ENCODE measurements at places on chromosomes 11 and 22.

GRCh38 chr22:47332246-47332980, 570.0 kb downstream of the TBC1D22A start:
- DNase-seq, result no peak

- DNase-seq, result no peak
Measured at GRCh38 chr11:69437001-69437875, 44.2 kb upstream of the LINC01488 start.

- no peak for DNase-seq
Measured at GRCh38 chr11:81259471-81259870, 1474.2 kb downstream of the FAM181B start.

GRCh38 chr22:45231293-45231692, 9.4 kb downstream of the KIAA0930 start:
- no peak for DNase-seq

DNA sequence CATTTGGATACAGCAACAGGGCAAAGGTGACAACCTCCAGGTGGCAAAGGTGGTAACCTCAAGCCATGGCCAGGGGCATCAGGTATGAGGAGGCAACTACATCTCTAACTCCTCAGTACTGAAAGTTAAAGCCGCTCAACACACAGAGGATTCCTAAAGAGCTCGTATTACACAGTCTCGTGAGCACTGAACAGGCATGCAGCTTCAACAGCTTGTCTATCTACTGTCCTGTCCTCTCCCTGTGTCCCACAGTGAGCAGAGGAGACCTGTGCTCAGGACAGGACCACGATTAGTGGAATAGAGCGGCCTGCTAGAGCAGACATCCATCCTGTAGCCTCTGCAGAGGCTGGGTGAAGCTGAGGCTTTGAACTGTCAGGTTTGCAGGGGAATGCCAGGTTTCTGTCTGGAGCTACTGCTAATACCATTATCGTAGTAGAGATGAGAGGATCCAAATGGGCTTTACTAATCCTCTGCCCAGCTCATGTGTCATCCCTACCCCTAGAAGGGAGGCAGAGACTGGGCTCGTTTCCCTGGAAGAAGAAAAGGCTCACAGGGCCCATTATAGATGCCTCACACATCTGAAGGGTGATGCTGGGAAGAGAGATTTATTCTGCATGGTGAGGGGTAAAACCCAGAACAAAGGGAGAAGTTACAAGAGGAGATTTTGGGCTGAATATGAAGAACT, 415.2 kb downstream of the LARGE1 start:
- DNase-seq, result no peak

GRCh38 chr11:18705651-18706281, 7.2 kb downstream of the TMEM86A start:
- DNase-seq, result no peak

- DNase-seq, result no peak
Measured at GRCh38 chr22:29872989-29873388, 10.0 kb upstream of the MTMR3 start.

DNA sequence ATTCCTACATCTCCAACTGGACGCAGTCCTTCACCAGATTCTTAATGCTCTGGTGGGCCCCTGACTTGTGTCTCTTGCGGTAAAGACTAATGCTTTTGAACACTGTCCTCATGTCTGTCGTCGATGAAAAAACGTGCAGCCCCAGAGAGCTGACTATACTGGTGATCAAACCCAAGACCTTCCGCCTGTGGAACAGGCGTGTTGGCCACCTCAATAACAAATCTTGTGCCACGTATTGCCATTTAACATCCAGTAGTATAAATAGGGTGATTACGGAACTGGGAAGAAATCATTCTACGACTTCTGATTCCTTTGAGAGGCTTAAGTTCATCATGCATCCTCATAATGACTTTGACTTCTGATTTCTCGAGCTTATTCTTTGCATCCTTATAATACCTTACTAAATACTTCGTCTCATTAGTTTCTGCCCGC, 45.6 kb downstream of the OR4D9 start:
- no peak for DNase-seq

GRCh38 chr11:45934580-45935318, 12.3 kb downstream of the LARGE2 start:
- DNase-seq, result no peak

- no peak for DNase-seq
Measured at GRCh38 chr11:121328967-121329679, 36.6 kb downstream of the SC5D start.

GRCh38 chr22:32932176-32932575, 126.0 kb downstream of the SYN3 start:
- DNase-seq, result no peak

- DNase-seq, result peak; percentile 13
Measured at GRCh38 chr11:58958500-58958899, 19.2 kb downstream of the GLYATL1 start.

DNA sequence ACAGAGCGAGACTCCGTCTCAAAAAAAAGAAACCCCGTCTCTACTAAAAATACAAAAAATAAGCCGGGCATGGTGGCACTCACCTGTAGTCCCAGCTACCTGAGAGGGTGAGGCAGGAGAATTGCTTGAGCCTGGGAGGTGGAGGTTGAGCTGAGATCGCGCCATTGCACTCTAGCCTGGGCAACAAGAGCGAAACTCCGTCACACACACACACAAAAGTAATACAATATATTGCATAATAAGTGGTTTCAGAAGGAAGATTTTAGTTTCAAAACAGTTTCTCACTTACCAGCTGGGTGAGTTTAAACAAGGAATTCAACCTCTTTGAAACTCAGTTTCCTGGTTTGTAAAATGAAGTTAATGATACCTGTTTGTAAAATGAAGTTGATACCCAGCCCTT, 32.7 kb upstream of the HTR3A start:
- no peak for DNase-seq

DNA sequence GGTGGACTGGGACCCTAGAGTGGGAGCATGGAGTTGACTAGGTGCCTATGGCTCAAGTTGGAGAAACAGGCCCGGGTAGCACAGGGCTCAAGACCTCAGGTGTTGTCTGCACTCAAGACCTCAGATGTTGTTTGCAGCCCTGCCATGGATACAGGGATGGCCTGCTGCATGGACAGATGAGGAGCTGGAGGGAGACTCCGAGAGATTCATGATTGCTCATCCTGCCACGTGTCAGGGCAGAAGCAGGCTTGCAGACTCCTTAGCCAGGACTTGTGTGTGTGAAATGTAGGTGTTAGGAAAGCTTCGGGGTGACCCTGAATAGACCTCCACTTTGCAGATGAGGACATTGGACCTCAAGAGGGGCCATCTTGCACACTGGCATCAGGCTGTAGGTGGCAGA, 921 bp downstream of the CCDC116 start:
- DNase-seq, result no peak
